Activated CD4-positive, alpha-beta T cell treated with anti-CD3 and anti-CD28 coated beads for 24 hours (primary cell): ENCODE measurements at places on chromosomes 5 and 9.
A peak's percentile ranks its signal among the peaks of the same experiment; 100 is the strongest.

DNA sequence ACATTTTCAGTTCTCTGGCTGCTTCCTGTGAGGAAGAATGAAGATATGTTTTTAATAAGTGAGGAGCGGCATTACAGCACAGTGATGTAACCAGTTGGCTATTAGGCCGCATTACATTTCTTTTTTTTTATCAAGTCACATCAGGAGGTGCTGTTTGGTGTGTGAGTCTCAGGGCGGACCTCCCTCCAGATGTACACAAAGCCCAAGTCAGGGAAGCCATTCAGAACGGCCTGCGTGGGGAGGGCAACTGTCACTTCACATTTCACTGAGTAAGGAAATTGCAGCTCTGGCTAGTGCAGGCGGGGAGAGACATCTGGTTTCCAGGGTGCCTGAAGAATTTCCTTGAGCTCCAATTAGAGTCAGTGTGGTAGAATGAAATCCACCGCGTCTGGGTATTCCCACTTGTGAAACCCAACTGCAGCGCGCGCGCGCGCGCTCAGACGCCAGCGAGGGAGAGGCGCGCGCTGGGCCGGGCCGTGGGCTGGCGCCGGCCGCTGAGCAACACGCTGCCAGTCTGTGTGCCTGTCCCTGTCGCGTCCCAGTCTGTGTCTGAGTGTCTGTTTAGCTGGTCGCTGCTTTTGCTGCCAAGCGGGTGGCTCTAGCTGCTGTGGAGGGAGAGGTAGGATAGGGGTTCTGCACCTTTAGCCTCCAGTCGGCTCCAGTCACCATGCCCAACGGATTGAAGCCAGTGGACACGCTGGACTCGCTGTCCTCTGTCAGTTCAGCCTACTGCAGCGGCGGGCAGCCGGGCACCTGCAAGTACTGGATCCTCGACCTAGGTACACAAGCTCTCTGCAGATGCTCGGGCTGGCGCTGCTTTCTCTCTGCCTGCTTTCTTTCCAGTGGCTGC lies 140.8 kb upstream of the OTULINL start:
- DNase-seq, result no peak

GRCh38 chr5:107868650-107869409 lies 198.1 kb upstream of the EFNA5 start:
- no peak for DNase-seq

DNA sequence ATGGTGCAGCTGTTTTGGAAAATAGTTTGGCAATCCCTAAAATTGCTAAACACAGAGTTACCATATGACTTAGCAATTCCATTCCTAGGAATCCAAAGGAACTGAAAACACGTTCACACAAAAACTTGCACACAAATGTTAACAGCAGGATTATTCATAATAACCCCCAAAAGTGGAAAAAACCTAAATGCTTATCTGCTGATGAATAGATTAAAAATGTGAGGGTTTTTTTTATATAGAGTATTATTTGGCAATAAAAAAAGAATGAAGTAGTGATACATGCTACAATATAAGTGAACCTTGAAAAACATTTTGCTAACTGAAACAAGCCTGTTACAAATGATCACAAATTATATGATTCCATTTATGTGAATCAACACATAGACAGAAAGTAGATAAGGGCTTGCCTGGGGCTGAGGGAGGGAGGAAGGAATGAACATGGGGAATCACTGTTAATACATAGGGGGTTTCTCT lies 45.1 kb upstream of the TRIO start:
- DNase-seq, result no peak

DNA sequence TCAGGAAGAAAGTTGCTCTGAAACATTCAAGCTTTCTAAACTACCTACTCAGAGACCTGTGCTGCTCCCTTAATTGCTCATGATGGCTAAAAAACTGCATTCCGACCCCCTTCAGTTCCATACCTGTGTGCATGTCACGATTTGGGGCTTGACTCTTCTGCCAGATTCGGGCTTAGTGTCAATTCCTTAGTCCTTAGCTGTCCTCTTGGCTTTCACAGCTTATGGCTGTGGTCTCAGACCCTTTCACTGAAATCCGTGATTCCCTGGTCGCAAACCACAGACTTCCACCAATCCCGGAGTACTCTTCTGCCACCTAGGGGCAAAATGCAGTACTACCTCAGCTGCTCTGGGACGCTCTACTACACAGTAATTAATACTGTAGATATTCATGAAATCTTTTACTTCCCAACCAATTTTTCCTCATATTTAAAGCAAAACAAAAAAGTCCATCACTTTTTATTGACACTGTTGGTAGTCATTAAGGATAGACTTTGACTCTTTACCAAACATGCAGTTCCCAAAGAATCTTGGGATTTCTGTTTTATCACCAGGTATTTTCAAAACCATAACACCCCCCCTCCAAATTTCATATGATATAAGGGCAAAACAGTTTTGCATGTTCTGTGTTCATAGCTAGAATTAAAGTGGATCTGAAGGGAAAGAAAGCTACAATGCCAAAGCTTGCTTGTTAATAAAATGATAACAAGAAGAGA lies 617.4 kb downstream of the SLCO4C1 start:
- peak; percentile 18 for DNase-seq

DNA sequence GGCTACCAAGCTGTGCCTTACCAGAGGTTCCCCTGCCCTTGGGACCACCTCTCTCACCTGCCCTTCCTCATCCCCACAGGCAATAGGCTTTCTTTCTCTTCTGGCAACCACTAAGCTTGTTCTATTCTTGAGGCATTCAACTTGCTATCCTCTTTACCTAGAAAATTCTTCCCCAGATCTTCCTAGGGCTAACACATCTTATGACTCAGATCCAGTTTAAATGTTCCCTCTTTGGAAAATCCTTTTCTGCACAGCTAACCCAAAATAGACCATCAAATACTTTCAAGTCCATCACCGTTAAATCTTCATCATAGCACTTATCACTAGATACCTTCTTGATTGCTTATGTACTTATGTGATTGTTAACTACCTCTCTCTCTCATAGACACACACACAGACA lies 93.7 kb downstream of the ENC1 start:
- no peak for DNase-seq
